ENCODE measurements at places on chromosomes 7 and 10. TPM values are rescaled to one million over a fixed set of nuclear protein-coding genes. Genes with fewer than 3 reads are reported as not detected.

C1QL3 gene
- 0.13 TPM for polyA plus RNA-seq

CTAGE8 gene
- polyA plus RNA-seq = 6.3 TPM

GNGT1 gene
- polyA plus RNA-seq = not detected

HMX2 gene
- not detected for polyA plus RNA-seq

KCNMA1 gene
- 3.3 TPM for polyA plus RNA-seq

DNA sequence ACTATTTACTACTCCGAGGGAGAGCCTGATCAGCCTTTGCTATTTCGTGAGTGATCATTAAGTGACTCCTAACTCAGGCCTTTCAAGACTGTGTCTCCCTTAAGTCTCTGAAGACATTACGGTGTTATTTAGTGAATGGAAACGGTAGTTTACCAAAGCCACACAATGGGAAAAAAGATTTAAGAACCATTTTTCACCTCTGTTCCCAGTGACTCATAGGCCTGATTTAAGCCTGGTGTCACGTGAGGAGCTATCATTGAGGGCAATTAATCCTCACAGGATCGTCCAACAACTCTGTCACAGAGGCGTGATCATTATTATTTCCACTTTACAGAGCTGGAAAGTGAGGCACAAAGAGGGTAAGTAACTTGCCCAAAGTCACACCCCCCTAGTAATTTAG lies 20.3 kb downstream of the C10orf90 start:
- DNase-seq = no peak

DNA sequence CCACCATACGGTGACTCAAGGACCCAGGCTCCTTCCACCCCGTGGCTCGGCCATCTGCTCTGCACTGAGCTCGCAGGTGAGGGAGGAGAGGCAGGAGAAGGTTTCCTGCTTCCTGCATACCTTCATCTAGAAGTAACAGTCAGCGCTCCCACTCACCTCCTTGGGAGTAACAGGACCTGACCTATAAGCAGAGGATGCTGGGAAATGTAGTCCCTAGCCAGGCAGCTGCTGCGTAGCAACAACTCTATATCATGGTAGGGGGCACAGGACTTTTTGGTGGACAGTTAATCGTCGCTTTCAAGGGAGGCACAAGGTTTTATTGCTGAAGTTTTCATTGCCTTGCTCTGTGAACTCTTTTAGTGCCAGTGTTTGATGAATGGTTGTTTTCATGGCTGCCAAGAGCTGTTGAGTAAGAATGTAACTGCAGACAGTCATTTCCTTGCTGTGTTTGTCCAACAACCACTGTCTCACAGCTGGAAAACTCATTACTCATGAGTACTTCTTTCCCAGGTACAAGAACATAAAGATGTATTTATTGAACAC lies 10.2 kb upstream of the ZFYVE27 start:
- peak; percentile 74 for DNase-seq

DNA sequence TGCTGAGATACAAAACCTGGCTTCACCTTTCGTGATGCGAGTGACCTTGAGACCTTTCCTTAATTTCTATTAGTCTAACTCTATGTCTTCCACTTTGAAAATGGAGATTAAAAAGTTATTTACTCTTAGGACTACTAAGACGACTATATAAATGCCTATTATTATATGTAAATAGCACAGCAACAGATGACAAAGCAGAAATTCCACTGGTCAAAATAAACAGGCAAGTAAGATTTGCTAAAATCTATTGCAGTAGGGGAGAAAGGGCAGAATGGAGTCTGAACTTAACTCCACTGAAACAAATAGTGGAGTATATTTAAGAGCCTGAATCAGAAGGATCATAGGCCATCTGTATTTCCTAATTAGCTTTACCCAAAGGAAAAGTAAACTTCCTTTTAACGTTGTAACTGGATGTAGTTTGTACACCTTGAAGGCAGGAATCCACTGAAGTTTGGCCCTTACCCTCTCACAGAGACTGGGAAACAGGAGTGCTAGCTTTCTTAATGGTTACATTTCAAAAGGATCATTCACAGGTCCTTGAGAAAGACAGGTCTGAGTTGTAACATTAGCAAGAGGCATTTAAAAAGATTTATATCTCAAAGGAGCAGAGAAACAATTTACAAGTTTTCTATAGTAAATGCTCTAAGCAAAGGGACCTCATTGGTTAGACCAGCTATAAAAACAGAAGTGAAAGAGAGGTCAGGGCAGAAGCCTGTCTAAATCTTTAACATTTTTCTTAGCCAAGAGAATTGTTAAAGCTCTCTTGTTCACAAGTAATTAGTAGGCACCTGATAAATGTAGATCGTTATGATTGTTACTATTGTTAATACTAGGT lies 332.5 kb downstream of the ZWINT start:
- no peak for DNase-seq

DNA sequence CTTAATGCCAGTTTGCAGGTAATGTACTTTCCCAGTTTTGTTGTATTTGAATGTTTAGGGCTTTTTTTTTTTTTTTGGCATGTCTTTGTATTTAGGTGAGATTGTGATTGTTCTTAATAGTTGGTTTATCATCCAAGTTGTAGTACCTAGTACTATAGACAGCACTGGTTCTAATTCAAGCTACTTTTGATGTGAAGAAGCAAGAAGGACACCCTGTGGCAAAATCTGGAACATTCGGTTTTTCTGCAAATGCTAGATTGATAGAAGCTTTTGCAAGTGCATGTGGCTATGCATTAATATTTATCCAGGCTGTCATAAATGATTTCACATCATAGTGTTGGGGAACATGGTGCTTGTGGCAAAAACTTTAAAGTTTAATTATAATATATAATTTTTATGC lies 248.9 kb downstream of the FOXP2 start:
- no peak for DNase-seq

DNA sequence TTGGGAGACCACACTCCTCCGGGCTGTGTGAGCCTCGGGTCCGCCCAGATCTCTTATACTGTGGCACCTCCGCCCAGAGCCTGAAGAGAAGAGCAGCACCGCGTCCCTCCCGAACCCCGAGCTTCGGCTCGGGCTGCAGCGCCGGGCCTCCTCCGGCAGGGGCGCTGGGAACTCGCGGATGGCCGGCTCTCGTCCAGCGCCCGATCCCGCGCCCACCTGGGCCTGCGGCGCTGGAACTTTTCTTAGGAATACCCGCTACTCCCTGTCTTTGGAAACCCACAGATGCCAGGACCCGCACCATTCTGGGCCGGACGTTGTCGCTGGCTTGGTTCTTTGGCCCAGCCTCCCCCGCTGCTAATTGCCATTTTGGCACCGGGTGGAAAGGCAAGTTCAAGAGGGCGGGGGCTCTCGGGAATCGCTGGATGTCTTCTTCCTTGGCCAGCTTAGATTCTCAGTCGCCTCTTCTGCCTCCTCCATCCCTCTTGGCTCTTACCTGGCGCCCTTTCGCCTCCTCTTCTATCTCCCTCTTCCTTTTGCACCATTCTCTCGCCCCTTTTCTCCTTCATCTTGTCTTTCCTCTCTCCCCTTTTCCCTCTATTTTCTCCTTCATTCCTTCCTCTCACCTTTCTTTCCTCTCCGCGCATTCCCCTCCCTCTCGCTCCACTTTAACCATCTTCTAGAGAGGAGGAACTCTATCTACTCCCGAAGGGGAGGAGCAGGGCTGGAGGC lies 2.1 kb upstream of the SORCS3 start:
- no peak for DNase-seq

DNA sequence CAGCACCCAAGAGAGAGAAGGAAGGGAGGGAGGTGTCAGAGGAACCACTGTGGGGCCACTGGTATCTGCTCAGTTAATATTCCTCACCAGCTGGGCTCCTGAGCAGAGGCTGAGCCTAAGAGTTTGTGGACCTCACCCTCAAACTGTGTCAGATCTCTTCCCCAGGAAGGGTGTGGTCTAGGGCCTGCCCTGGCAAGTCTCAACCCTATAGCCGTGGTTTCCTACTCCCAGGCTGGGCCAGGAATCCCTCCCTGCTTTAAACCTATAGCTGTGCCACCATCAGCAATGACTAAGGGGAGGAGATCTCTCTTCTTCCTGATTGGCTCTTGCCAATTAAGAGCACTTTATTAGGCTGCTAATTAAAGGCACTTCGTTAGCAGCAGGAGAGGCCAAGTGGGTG lies 29.9 kb downstream of the POLL start:
- DNase-seq = no peak

- no peak for DNase-seq
Measured at GRCh38 chr7:134553976-134554375, 5.1 kb downstream of the AKR1B15 start.
